Right atrium auricular region (tissue), 2 donors: ENCODE measurements at places on chromosomes 16 and 17. TPM values are rescaled to one million over a fixed set of nuclear protein-coding genes. Genes with fewer than 3 reads are reported as not detected.

- peaks cover 81% of the 10 kb centered on the region for H3K4me1 ChIP-seq
- DNase-seq, result no peak
- H3K4me3 ChIP-seq, result peak overlapping the region; percentile 15
- no peaks in the 10 kb centered on the region for H3K27me3 ChIP-seq
Observed at GRCh38 chr16:85171759-85172454, 59.6 kb upstream of the CIBAR2 start.

CPHXL gene
- not detected for total RNA-seq

C17orf78 gene
- total RNA-seq, result not detected

DNA sequence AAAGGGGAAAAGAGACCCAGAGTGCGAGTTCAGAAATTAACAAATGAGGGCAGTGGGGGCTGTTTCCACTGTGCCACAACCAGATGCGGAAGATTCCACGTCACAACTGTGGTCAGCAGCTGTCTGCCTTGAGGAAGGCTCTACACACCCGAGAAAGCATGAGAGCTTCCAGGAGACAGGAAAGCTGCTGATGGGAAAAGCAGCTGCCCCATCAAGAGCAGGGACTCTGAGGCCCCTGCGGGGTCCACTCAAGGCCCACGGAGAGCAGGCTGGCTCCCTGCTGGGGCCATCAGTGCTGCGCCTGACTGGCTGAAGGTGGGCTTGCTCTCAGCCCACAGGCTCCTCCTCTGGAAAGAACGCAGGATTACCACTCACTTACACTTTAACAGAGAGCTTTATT is 14.8 kb upstream of the TRAP1 start:
- no peaks in the 10 kb centered on the region for H3K27me3 ChIP-seq
- H3K36me3 ChIP-seq, result peaks cover 96% of the 10 kb centered on the region
- no peak overlapping the region for H3K4me3 ChIP-seq
- no peaks in the 10 kb centered on the region for H3K4me1 ChIP-seq
- no peak overlapping the region for H3K27ac ChIP-seq

- no peaks in the 10 kb centered on the region for H3K4me1 ChIP-seq
- no peaks in the 10 kb centered on the region for H3K36me3 ChIP-seq
- no peak overlapping the region for H3K4me3 ChIP-seq
- no peak for DNase-seq
- H3K27ac ChIP-seq, result no peak overlapping the region
Observed at GRCh38 chr17:77786740-77787505, 171.6 kb upstream of the TNRC6C start.

- no peak for DNase-seq
- H3K4me3 ChIP-seq, result no peak overlapping the region
- H3K27ac ChIP-seq, result no peak overlapping the region
- H3K4me1 ChIP-seq, result no peaks in the 10 kb centered on the region
- no peaks in the 10 kb centered on the region for H3K27me3 ChIP-seq
Observed at GRCh38 chr16:61277849-61278248, 758.4 kb downstream of the CDH8 start.

MFAP4 gene
- total RNA-seq, result 104 TPM

DNA sequence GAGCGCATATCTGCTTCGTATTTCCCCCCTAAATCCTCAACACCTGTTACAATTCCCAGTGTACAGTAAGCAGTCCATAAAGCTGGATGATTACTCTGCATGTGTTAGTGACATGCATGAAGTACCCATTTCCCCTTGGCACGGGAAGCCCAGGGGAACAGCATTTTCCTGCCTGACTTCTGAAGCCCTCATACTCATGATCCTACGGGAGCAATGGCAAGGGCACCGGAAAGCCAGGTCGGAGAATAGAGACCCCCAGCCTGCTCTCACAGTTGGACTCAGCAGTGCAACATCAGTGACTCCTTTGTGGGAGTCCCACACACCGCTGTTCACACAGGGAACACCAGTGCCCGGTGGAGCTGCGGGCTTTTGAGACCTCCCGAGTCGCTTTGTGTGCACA is 336.9 kb downstream of the CDH13 start:
- no peaks in the 10 kb centered on the region for H3K27me3 ChIP-seq
- H3K36me3 ChIP-seq, result no peaks in the 10 kb centered on the region

- H3K36me3 ChIP-seq, result peaks cover 25% of the 10 kb centered on the region
- peak; percentile 99 for DNase-seq
- H3K4me3 ChIP-seq, result peak overlapping the region; percentile 65
- no peaks in the 10 kb centered on the region for H3K4me1 ChIP-seq
- peak overlapping the region; percentile 95 for H3K27ac ChIP-seq
Observed at GRCh38 chr16:2531696-2532493, 687 bp upstream of the CEMP1 start.

DNA sequence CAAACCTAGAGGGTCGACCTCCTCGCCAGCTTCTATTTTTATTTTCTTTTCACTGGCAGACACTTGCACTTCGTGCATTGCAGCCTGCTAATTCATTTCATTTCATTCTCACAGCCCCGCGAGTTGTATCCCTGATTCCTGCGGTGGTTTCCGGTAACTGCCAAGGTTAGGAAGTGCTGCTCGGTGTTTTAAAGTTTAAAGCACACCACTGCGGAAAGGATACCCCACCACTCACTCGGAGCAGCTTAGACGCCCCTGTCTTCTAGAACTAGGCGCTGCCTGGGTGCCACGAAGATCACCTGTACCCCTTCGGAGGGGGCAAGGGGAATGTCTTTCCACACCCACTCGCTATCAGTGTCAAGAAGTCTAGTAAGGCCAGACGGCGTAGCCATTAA is 509 bp downstream of the CNEP1R1 start:
- H3K36me3 ChIP-seq, result peaks cover 6% of the 10 kb centered on the region
- H3K27ac ChIP-seq, result peak overlapping the region; percentile 85
- no peaks in the 10 kb centered on the region for H3K27me3 ChIP-seq
- DNase-seq, result no peak
- H3K4me3 ChIP-seq, result peak overlapping the region; percentile 98
- no peaks in the 10 kb centered on the region for H3K4me1 ChIP-seq

GRCh38 chr16:78455861-78456260 is 356.4 kb downstream of the WWOX start:
- H3K27ac ChIP-seq, result no peak overlapping the region
- no peak overlapping the region for H3K4me3 ChIP-seq
- H3K36me3 ChIP-seq, result no peaks in the 10 kb centered on the region
- no peaks in the 10 kb centered on the region for H3K27me3 ChIP-seq

- H3K27ac ChIP-seq, result no peak overlapping the region
- H3K36me3 ChIP-seq, result peaks cover 21% of the 10 kb centered on the region
- peaks cover 9% of the 10 kb centered on the region for H3K4me1 ChIP-seq
- no peak for DNase-seq
- no peaks in the 10 kb centered on the region for H3K27me3 ChIP-seq
Observed at GRCh38 chr16:57991551-57992059, 8.9 kb downstream of the ZNF319 start.

SLC5A10 gene
- 0.16 TPM for total RNA-seq

DNA sequence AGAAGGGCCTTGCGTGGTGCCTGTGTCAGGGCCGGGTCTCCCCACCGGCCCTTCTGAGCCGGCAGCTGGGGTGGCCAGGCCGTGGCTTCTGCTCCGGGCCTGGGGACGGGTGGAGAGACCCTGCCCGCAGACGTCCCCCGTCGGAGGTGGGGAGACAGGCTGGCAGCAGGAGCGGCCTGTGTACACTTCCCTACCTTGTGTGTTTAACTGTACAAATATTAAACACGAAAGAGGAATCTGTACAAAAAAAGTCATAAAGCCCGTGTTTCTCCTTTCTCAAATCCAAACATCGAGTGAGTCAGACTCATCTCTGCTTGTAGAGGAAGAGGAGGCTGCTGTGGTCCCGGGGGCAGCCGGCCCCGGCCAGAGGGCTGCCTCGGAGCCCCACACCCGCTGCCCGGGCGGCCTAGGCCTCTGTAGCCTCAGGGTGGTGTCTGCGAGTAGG is 2.0 kb downstream of the CACNA1H start:
- H3K27me3 ChIP-seq, result no peaks in the 10 kb centered on the region
- peak overlapping the region; percentile 48 for H3K4me3 ChIP-seq
- peak overlapping the region; percentile 26 for H3K27ac ChIP-seq
- no peaks in the 10 kb centered on the region for H3K36me3 ChIP-seq

- no peaks in the 10 kb centered on the region for H3K27me3 ChIP-seq
- no peak for DNase-seq
- no peak overlapping the region for H3K4me3 ChIP-seq
- no peaks in the 10 kb centered on the region for H3K4me1 ChIP-seq
Observed at GRCh38 chr17:10702574-10702973, 5.2 kb downstream of the ADPRM start.

KCTD11 gene
- 6.9 TPM for total RNA-seq

DNA sequence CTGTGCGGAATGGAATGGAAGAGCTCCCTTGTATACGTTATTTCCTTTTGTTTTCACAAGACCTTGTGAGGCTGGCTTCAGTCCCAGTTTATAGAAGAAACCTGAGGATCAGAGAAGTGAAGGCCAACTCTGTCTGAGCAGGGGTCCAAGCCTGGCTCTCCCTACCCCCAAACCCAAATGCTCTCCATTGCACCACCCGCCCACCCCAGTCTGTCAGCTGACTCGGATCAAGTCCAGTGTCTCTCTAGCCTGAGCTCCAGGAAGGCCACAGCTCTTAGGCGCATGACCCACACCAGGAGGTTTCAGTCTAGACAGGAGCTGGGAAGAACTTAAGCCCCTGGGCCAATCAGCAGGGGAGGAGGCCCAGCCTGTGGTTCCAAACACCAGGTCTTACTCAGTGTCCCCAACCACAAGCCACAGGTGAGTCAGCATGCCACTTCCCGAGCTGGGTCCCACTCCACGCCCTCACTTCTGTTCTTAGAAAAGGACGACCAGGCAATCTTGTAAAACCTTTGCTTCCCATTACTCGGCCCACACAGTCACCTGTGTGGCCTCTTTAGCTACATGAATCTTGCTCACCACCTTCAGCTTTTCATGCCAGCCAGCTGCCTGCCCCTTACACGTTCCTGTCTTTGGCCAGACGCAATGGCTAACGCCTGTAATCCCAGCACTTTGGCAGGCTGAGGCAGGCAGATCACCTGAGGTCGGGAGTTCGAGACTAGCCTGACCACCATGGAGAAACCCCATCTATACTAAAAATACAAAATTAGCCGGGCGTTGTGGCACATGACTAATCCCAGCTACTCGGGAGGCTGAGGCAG is 27.8 kb downstream of the TK2 start:
- peak overlapping the region; percentile 58 for H3K27ac ChIP-seq
- H3K4me1 ChIP-seq, result peaks cover 66% of the 10 kb centered on the region
- no peaks in the 10 kb centered on the region for H3K27me3 ChIP-seq
- peak; percentile 65 for DNase-seq
- peaks cover 15% of the 10 kb centered on the region for H3K36me3 ChIP-seq

- no peaks in the 10 kb centered on the region for H3K4me1 ChIP-seq
- no peak overlapping the region for H3K27ac ChIP-seq
- no peak for DNase-seq
Observed at GRCh38 chr16:54588026-54588425, 301.4 kb upstream of the IRX3 start.

CCDC92B gene
- total RNA-seq, result not detected

SLC52A1 gene
- not detected for total RNA-seq

DNA sequence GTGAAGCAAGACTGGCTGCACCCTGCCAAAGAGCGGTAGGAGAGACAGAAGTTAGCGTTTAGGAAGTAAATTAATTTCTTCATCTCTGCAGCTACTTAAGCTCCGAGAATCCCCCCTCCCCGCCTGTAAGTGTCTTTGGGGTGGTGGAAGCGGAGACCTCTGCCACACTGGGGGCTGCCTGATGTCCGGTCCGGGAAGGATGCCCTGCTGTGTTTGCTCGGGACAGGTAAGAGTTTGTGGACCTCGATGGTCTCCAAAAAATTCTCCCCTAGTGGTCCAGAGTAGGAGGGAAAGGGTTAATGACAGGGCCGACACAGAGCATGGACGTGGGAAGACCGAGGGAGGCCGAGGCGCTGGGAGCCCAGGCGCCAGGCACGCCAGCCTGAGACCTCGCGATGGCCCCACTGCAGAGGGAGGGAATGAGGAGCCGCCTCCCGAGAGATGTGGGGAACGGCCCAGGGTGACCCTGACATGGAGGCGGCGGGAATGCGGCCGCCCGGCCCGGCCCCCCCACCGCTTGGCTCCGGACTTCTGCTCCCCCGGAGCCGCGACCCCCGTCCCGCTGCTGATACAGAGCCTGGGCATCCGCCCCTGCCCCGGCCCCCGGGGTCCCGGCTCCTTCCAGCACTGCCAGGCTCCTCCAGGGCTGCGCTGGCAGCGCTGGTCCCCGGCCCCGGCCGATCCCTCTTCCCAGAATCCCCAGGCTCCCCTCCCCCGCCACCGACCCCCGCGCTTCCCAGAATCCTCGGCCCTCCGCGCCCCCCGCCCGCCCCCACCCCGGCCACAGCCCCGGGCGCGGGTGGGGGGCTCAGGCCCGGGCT is 680 bp downstream of the ZNF629 start:
- no peaks in the 10 kb centered on the region for H3K27me3 ChIP-seq
- peaks cover 25% of the 10 kb centered on the region for H3K4me1 ChIP-seq

GRCh38 chr17:19672009-19672750 is 23.6 kb downstream of the ALDH3A2 start:
- H3K27me3 ChIP-seq, result no peaks in the 10 kb centered on the region
- peak; percentile 79 for DNase-seq
- peak overlapping the region; percentile 56 for H3K27ac ChIP-seq
- H3K4me1 ChIP-seq, result peaks cover 17% of the 10 kb centered on the region

DNA sequence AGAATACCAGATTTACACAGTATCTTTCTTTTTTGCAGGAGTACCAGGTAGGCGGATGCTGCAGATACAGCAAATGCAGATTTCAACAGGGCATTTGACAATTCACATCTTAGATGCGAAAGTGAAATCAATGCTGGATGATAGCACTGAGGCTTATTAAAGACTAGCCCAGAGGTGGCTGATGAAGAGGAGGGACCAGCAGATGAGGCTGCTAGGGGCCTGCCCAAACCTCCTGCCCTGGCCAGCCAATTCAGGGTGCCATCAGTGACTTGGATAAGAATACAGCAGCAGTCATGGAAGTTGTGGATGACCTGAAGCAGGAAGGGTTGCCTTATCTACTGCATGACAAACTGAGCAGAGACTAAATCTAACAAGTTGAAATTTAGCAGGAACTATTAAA is 1.5 kb upstream of the DYNC1LI2 start:
- peaks cover 6% of the 10 kb centered on the region for H3K36me3 ChIP-seq
- no peak overlapping the region for H3K27ac ChIP-seq
- H3K27me3 ChIP-seq, result no peaks in the 10 kb centered on the region
- peaks cover 20% of the 10 kb centered on the region for H3K4me1 ChIP-seq
- DNase-seq, result no peak

DNA sequence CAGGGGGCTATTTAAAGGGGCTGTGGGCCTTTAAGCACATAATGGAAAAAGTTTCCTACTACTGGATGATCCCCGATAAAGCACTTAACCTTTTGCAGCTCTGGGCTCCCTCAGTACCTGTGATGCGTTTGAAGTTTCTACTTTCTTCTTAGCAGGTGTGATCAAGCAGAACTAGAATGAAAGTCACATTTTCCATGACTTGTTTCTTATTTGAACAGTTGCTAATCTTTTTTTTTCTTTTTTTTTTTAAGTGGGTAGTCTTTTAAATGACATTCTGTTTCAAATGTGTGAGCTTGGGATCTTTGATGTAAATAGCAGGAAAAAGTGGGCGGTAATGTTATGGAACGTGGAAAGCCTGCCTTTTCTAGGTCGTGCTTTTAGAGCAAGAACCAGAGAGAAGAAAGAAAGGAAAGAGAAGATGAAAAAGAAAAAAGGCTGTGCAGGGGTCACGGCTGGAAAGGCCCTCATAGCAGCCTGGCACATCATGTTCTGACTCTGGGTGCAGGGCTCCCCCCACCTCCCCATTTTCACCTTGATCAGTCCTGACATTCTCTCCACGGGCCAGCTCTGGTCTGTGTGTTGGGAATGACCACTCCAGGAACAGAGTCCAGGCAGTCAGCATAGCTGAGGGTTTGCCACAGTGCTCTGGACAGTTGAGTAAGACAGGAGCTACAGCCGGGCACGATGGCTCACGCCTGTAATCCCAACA is 150.6 kb downstream of the CLEC16A start:
- H3K27me3 ChIP-seq, result no peaks in the 10 kb centered on the region
- no peak overlapping the region for H3K4me3 ChIP-seq
- peaks cover 8% of the 10 kb centered on the region for H3K36me3 ChIP-seq
- H3K4me1 ChIP-seq, result peaks cover 13% of the 10 kb centered on the region
- no peak for DNase-seq
